ENCODE measurements at places on chromosomes 2 and 18.
A peak's percentile ranks its signal among the peaks of the same experiment; 100 is the strongest.

- no peak for DNase-seq
These were observed 223.7 kb downstream of the LOXHD1 start for GRCh38 chr18:46433121-46433826.

GRCh38 chr18:66271962-66272361 is 331.9 kb downstream of the CDH19 start:
- no peak for DNase-seq

- no peak for DNase-seq
These were observed 15.6 kb downstream of the APLF start for GRCh38 chr2:68483011-68483410.

DNA sequence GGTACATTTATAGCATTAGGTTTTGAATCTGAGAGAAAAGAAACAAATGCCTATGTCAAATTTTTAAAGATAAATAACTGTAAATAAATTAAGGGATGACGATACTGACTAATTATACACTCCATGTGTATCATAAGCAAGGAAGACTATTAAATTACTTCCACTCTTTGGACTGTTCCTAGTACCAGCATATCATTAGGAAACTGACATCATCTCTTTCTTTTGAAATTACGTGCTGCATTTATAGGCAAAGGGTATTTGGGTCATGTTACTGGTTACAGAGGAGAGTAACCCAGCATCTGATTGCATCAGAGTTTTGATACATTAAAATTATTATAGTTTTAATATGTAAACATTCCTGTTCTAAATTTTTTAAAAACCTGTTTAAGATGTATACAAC is 309.7 kb downstream of the XIRP2 start:
- peak; percentile 71 for DNase-seq

DNA sequence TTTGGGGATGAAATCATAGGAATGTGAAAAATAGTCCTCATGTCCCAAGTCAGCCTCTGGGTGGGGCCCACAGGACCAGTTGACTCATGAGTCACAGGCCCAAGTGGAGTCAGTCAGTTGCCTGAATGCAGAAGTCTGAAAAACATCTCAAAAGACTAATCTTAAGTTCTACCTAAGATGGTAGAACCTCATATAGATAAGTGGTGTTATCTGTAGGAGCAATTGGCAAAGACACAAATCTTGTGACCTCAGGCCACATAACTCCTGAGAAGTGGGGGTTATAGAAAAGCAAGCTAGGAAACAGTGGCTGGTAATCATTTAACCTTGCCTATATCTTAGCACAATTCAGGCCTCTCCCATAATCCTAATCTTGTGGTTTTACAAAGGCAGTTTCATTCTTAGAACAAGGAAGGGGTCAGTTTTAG is 257.1 kb upstream of the SPOPL start:
- no peak for DNase-seq

GRCh38 chr2:170090229-170090628 is 87.7 kb upstream of the MYO3B start:
- DNase-seq = no peak

DNA sequence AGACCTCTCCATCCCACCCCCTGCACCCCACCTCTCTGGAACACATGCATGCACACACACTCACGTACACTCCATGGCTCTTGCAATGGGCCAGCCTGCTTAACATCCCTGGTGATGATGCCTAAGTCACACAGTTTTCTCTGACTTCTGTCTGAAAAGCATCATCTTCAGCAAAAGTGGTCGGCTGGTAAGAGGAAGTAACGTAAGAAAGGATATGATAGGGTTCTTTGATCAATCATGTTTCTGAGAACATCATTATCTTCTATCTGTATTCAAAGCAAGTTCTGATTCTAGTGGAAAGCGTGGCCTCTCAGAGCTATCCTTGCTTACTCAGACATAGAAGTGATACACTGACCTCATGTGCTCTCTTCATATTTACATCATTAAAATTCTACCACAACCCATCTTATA is 11.4 kb upstream of the NDUFV2 start:
- no peak for DNase-seq

DNA sequence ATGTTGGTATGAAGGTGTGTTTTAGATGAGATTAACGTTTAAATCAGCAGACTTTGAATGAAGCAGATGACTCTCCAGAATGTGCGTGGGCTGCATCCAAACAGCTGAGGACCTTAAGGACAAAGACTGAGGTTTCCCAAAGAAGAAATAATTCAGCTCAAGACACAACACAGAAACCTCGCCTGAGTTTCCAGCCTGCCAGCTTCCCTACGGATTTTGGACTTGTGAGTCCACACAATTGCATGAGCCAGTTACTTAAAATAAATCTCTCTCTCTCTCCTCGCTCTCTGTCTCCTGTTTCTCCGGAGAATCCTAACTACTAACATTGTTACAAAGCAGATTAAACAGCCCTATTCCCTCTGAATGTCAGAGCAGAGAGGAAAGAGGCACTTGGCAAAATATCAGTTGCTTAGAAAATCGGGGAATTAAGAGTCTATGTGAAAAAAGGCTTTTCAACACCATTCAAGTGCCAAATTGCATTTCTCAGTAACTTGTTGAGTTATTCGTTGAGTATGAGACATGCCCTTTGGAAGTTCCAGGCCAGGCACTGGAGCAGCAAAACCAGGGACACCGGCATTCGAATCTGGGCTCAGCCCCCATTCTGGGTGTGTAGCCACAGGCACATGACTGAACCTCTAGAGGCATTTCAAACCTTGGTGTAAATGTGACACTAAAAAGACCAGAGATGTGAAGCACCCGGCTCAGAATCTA is 174.6 kb upstream of the PID1 start:
- DNase-seq = peak; percentile 76

DNA sequence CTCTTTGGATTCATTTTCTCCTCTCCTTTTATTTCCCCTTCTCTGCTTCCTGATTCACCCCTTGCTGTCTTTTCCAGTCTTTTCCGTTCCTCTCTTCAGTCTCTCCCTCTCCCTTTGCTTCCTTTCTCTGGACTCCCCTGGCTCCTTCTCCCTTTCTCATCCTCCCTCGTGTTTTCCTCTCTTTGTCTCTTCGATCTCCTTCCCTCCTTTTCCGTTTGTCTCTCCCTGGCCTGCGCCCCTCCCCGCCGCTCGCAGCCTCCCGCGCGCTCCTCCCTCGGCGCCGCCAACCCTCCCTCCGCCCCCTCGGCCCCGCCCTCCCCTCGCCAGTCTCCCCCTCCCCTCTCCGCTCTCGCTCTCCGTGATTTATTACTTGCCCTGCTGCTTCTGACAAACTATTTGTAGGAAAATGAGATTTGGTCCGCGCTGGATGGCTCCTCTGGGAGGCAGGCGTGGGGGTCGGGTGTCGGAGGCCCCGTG is 46.0 kb upstream of the PAX8 start:
- peak; percentile 67 for DNase-seq

DNA sequence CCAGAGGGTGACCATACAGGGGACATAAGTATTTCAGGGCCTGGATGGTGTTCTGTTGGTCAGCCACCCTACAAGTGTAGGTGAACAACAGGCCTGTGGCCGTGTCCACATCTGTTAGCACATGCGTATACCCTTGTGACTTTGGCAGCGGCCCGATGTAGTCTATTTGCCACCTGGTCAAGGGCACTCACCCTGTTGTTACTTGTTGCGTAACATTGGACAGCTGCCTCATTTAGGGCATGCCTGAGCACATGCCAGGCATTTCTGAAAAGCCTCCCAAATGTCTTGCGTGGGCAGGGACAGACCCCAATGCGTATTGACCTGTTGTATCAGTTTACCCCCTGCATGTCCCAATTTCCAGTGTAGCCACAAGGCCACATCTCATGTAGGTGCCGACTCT is 235.0 kb downstream of the MBD5 start:
- peak; percentile 1 for DNase-seq

GRCh38 chr18:66124394-66124793 is 373.6 kb downstream of the CDH7 start:
- DNase-seq = no peak

DNA sequence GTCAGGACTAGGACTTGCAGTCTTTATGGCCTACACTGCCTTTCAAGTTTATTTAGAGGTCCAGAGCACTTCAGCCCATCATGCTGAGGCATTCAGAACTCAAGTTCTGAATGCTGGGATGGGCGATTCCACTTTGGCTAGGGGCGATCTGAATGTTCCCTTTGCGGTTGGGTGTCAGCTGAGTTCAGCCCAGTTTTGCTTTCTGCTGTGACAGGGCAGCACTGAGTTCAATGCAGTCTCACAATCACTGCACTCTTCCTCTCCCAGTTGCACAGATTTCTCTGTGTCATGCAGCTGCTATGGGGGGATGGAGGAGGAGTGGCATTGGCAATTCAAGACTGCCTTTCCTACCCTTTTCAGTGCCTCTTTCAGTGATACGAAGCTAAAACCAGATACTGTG is 1232.0 kb upstream of the FAM98A start:
- DNase-seq = no peak

DNA sequence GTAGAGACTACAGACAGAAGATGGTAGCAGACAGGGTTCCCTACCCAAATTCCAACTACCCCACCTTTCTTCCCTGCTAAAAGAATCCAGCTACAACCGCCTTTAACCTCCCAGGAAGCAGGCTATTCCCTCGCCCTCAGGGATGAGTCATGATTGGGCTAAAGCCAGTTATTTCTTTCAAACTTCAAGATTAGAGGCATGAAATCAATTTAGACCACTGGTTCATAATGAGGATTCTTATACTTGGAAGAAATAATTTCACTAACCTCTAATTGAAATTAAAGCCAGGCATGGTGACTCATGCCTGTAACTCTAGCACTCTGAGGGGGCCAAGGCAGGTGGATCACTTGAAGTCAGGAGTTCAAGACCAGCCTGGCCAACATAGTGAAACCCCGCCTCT is 20.0 kb downstream of the TRIP12 start:
- peak; percentile 72 for DNase-seq

DNA sequence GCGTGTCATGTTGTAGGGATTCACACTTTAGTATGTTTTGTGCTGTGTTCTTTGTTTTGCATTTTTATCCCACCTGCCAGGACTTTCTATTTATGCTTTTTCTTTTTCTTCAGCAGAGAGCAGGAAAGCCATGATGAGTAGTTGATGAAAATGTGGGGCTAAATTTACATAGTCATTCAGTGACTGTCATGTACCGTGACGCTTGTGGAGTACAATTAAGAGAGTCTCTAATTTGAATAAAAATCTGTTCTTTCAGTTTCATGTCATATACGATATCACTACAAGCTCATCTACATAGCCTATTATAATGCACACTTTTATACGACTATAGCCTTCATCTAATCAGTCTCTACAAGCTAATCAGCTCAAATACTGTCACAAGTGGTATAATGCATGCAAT is 112.7 kb upstream of the SPATS2L start:
- DNase-seq = no peak

Data from fibroblast of lung (primary cell).